ENCODE measurements at places on chromosomes 13 and 19.

GRCh38 chr19:22606954-22607652 lies 27.0 kb upstream of the ZNF492 start:
- DNase-seq: no peak

DNA sequence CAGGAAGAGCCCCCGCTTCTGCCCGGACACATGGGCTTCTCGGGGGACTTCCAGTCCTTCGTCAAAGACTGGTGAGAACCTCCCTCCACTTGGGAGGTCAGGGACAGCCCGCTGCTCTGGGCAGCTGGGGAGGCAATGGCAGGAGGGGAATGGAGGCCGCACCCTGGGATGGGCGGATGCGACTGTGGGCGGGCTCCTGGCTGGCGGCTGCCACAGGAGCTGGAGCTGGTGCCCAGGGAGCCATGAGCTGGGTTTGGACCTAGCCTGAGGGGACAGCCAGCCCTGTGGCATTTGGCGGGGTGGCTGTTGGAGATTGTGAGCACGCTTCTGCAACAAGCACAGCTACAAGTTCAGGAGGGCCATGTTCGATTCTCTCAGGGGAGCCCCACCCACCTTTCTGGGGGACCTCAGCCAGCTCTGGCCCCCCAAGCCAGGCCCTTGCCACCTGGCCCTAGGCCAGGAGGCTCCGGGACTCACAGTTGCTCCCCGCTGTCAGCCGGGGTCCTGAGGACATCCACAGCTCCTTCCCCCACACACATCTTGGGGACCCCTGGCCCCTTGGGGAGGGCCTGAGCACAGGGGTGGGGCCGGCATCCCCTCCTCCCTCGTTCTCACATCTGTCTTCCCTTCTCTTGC lies 3.0 kb upstream of the TGFBR3L start:
- DNase-seq: no peak

DNA sequence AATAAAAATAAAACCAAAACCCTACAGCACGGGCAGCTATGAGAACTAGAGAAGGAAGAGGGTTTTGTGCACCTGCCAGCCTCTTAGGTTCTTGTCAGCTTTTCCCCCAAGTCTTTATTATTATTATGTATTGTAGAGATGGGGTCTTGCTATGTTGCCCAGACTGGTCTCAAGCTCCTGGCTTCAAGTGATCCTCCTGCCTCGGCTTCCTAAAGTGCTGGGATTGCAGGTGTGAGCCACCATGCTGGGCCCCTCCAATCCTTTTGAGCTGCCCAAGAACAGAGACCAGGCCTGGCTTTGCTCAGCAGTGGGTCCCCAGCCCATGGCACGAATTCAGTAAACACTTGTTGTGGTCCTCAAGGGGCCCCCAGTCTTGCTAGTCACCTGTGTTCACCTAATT lies 1.5 kb upstream of the NDUFS7 start:
- DNase-seq: no peak

GRCh38 chr19:31278555-31279435 lies 70.4 kb downstream of the TSHZ3 start:
- no peak for DNase-seq

DNA sequence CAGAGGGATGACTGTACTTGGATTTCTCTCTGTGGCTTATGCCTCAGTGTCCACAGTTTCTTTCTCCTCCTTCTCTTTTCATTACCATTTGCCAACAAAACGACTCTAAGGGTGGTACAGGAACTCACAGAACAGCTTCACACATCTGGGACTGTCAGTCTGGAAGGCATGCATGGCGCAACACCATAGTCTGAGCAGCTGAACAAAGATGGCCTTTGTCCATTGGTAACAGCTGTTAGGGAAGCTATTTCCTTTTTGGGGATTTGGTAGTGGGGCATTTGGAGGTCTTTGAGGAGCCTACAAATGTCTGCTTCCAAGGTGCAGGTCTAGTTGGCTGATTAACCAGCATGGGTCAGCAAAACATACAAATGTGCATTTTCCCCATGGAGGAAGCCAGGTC lies 81.4 kb upstream of the PCDH8 start:
- no peak for DNase-seq

- no peak for DNase-seq
Observed at GRCh38 chr13:94968757-94969086, 256.4 kb upstream of the SOX21 start.

- no peak for DNase-seq
Observed at GRCh38 chr19:31678421-31678820, 329.2 kb upstream of the TSHZ3 start.

Data from T-helper 9 cell (primary cell).